ENCODE measurements at places on chromosomes 2 and 18. TPM values are rescaled to one million over a fixed set of nuclear protein-coding genes. Genes with fewer than 3 reads are reported as not detected.
A peak's percentile ranks its signal among the peaks of the same experiment; 100 is the strongest.

GRCh38 chr2:71561441-71562267, 108.3 kb downstream of the DYSF start:
- DNase-seq = no peak

DNA sequence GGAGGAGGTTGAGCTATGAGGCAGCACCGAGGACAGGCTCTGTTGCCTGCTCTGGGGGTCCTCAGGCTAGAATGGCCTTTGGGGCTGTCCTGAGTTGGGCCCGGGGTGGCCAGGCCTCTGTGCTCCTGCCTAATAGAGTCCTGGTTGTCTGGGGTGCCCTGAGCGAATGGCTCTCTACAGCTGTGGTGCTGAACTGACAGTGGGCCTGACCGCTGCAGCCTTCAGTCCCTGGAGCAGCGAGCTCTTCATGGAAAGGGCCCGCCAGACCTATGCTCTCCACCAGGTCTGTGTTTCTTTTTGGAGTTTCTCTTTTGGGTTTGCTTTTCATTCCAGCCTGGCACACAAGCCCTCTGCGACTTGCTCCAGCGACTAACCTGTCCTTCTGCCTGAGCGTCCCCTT, 679.0 kb upstream of the RAB6C start:
- no peak for DNase-seq

- DNase-seq = peak; percentile 95
Observed at GRCh38 chr2:9638532-9638931, 7.7 kb upstream of the YWHAQ start.

The ZNF804A gene
- 3.6 TPM for total RNA-seq

GRCh38 chr2:151852260-151853069, 24.2 kb upstream of the ARL5A start:
- DNase-seq = no peak

DNA sequence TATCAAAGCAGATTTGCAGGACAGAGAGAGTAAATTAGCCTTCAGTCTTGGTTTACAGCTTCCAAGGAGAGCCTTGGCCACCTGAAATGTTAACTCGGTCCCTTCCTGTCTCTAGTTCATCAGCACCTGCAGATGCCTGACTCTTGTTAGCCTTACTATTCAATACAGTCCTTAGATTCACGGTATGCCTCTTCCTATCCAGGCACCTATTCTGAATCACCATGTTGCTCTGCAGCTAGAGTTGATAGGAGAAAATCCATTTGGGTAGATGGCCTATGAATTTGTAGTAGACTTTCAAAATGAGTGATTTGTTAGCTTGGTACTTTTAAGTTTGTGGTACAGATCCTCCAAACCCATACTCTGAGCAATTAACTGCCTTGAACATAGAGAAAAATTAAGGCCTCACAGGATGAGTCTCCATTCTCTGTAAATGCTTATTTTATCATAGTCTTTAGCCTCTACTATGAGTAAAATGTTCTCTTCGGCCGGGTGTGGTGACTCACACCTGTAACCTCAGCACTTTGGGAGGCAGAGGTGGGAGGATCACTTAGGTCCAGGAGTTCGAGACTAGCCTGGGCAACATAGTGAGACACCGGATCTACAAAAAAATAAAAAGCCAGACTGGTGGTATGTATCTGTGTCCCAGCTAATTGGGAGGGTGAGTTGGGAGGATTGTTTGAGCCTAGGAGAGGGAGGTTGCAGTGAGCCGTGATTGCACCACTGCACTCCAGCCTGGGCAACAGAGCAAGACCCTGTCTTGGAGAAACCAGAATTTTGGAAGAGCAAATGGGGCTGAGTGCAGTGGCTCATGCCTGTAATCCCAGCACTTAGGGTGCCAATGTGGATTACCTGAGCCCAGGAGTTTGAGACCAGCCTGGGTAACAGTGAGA, 32.9 kb downstream of the PTCD3 start:
- DNase-seq = no peak
